ENCODE measurements at places on chromosomes 4 and X.
A peak's percentile ranks its signal among the peaks of the same experiment; 100 is the strongest.

- DNase-seq: no peak
Observed at GRCh38 chrX:125782184-125782583, 383.9 kb downstream of the DCAF12L2 start.

GRCh38 chr4:126404549-126404948, 1089.8 kb downstream of the FAT4 start:
- DNase-seq: no peak

GRCh38 chrX:63708801-63709200, 76.2 kb downstream of the ARHGEF9 start:
- no peak for DNase-seq

GRCh38 chrX:22237479-22237878, 35.2 kb upstream of the CBLL2 start:
- no peak for DNase-seq

DNA sequence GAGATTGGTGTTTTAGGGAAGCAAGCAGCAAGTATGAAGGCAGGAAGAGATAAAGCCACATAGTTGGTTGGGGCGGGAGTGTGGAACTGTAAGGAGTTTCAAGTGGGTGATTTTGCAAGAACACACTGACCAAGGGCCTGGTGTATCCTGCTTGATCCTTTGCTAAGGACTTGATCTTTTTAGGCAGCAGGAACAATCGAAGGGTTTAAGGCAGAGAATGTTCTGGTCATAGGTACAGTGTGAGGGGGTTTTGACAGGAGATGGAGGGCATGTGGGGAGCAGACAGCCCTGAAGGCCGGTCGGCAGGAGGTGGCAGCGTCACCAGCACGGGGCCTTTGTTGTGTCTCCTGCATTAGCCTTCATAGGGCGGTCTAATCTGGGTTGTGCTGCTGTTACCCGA, 54.7 kb downstream of the FAM193A start:
- DNase-seq: no peak

- no peak for DNase-seq
Observed at GRCh38 chr4:97646997-97647396, 496.3 kb downstream of the STPG2 start.

- DNase-seq: no peak
Observed at GRCh38 chr4:165060938-165061337, 7.3 kb downstream of the TRIM75 start.

- no peak for DNase-seq
Observed at GRCh38 chr4:101777431-101777830, 13.1 kb upstream of the BANK1 start.

DNA sequence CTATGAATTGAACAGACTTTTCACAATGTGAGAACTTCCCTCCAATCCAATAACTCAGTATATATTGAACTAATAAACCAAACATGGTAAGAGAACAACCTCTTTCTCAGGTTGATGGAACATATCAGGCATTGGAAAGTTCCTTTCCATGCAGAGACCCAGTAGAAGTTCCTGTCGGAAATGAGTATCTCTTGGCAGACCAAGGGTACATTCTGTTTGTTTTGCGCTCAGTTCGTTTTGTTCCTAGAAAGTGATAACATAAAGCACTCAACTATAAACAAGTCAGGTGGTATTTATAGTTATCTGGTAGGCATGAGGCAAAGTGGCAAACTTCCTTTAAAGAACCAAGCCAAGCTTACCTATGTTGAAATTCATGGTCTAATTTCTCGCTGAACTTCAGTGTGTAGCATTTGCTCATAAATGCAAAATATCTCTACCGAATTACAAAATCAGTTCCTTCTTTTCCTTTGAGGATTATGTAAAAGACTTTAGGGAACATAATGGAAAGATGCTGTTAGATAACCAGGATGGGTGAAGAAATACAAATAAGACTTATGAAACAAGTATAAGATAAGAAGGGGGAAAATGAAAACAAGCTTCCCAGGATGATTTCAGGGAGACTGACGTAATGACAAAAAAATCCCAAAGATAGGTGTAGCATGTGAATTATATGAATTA, 120.3 kb downstream of the ARHGAP24 start:
- DNase-seq: no peak

- no peak for DNase-seq
Observed at GRCh38 chrX:10404436-10404835, 215.9 kb downstream of the MID1 start.

DNA sequence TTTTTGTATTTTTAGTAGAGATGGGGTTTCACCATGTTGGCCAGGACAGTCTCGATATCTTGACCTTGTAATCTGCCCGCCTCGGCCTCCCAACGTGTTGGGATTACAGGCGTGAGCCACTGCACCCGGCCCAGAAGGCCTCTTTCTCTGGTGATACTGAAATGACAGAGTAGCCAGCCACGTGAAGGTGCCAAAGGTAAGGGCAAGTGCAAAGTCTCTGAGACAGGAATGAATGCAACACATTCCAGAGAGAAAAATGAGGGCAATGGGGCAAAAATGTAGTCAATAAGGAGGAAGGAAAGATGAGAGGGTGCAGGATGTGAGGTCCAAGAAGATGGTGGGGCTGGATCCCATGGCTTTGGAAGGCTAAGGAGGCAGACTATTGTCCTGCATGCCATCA, 176.0 kb downstream of the NR3C2 start:
- DNase-seq: no peak

GRCh38 chr4:108051343-108051742, 61.7 kb downstream of the HADH start:
- no peak for DNase-seq

- DNase-seq: no peak
Observed at GRCh38 chrX:65578346-65578745, 43.8 kb upstream of the LAS1L start.

GRCh38 chrX:8591501-8591900, 126.9 kb downstream of the VCX3B start:
- no peak for DNase-seq

- no peak for DNase-seq
Observed at GRCh38 chr4:22407361-22407760, 108.5 kb downstream of the ADGRA3 start.

DNA sequence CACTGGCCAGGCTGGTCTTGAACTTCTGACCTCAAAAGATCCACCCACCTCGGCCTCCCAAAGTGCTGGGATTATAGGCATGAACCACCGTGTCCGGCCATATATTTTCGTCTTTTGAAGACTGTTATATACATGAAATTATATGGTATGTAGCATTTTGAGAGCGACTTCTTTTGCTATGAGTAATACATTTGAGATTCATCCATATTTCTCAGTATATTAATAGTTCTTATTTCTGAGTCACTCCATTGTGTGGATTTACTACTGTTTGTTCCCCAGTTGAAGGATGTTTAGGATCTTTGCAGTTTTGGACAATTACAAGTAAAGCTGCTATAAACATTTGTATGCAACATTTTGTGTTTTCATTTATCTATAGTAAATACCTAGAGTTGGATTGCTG, 34.9 kb downstream of the GNL3L start:
- DNase-seq: no peak

GRCh38 chr4:76195326-76195725, 18.3 kb downstream of the SCARB2 start:
- no peak for DNase-seq

DNA sequence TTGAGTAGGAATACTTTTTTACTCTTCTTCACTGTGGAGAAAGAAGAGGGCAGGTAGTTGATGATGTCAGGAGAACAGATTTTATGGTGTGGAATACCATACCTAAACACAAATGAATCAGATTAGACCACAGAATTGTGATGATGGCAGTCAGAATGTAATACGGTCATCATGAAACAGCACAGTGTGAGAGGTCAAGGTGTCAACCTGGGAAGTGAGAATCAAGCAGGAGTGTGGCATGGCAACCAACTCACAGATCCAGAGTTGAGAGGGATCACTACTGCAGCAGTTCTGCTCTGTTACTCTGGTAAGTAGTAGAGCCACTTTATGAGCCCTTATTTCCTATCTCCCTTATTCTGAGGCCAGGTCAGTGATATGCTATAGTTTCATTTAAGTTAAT, 27.7 kb downstream of the METTL14 start:
- no peak for DNase-seq

DNA sequence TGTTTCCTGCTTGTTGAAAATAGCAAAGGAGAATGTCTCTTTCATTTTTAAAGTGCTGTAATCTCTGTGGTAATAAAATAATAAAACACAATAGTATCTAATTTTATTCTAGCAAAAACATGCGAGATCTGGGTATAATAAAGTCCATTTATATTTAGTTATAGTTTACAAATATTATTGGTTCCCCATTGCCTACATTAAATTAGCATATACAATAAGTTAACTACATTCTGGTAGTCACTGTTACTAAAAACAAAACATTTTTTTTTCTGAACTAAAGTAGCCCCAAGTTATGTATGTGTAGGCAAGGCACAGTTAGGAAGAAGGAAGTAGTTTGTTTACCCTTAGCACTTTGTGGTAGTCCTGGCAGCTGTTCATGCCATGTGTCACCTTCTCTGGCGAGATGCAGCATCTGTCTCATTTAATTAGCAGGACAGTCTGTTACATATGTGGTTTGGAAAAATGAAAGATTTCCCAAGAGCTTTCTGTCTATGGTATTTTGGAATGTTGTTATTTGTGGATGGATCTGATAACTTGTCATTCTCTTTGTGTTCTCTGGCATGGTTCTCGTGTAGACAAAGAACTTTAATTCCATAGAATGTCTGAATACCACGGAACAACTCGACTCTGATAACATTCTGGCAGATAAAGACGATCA, 231.3 kb upstream of the PITX2 start:
- DNase-seq: no peak

DNA sequence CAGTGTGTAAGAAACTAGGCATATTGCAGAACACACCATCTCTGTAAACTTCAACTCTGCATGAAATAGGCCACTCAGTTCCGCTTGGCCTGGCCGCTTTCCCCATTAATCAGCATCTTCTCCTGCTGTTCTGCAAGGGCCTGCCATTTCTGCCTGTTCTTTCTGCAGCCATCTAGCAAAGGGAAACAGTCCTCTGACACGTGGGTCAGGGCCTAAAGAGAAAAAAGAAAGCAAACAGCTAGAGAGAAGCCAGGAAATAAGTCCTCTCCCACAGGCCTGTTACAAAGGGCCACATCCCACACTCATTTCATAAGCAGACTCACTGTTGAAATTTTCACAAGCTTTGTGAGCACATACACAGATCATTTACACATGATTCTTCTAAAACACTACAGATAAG, 130.1 kb downstream of the PDE5A start:
- no peak for DNase-seq

- DNase-seq: no peak
Observed at GRCh38 chrX:6228720-6229119, at the start of gene NLGN4X. NLGN4X (minus strand) TSS chrX:6228867; CDS start chrX:6151466, 77,401 bp downstream.

DNA sequence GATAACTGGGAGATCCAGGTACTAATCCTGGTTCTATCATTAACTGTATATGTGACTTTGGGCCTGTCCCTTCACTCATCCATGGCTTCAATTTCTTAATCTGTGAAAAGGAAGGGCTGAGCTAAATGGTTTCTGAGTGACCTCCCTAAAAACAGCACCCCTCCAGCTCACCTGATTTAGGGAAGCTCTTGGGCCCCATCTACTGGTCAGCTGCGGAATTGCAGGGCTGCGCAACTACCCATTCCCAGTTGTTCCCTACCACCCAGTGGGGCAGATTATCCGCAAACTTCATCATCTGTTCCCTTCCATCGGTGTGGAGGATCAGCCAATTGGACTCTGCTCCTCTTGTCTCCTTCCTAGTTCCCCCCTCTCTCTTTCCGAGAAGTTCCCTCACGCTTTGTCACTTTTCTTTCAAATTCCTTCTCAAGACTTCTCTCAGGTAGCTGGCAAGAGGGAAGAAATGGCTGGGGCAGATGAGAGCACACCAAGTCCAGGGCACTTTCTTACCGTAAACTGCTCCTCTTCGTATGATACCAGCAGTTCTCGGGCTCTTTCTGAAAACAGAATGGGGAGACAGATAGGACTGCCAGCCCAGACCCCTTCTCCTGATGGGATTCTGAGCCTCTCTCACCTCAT, 5.8 kb downstream of the LAS1L start:
- DNase-seq: peak; percentile 53

- no peak for DNase-seq
Observed at GRCh38 chr4:156322592-156322991, 368.9 kb upstream of the CTSO start.

GRCh38 chrX:133649651-133650050, 234.4 kb upstream of the GPC4 start:
- no peak for DNase-seq

- no peak for DNase-seq
Observed at GRCh38 chrX:97797076-97797475, 913.4 kb downstream of the RPA4 start.

DNA sequence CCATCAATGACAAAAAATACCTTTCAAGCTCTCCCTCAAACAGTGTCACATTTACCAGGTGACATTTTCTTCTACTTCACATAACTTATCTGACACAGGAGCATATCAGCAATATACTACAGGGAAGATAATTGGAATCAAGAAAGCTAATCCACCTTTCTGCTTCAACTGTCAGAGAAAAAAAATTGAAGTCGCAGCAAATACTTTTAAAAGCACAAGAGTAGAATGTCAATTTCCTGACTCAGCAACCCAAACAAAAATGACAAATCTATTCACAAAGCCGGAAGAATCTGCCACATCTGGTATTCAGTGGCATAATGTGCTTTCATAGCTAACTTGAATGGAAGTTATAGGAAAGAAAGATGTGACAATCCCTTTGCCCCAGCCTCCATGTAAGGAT, 36.7 kb downstream of the AGA start:
- no peak for DNase-seq

DNA sequence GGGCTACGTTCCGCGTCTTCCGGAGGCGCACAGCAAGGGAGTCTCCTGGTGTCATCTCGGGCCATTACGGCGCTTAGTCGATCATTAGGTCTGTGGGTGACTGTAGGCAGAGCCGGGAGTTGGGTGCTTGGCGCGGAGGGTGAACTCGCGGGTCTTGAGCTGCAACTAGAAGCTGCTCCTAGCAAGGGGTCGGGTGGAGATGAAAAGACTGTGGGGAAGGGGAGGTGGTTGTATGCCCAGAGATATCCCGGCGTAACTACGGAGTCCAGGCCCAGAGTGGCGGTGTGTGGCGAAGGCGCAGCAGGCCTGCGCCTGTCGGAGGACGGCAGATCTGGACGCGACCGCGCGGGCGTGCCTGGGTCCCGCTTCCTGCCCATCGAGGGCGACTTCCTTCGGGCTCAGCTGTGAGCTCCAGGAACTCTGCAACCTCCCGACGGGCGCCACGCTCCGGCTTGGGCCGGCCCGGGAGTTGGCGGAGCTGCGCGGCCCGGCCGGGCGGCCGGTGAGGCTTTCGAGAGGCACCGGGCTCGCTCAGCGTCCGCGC, 2.7 kb upstream of the NKX3-2 start:
- DNase-seq: no peak

DNA sequence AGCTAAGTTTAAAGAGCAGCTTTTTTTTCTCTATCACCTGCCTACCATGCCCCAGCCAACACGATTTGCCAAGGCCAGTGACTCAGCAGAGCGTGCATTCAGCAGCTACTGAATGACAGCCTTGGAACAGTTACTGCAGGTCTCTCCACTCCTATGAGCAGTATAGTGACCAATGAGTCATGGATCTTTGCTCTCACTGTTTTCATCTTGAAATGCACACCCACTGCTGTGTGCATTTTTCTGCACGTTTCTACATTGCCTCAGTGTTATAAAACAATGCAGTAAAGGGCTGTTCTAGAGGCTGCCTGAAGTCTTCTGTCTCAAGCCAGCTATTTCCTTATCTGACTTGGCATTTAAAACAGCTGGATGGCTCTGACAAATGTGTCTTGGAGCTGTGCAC, 66.0 kb upstream of the C4orf54 start:
- DNase-seq: no peak

Measured in activated CD4-positive, alpha-beta T cell treated with anti-CD3 and anti-CD28 coated beads, Interleukin-2, amount 50 U/mL, for 1 hour (primary cell).